ENCODE measurements at places on chromosomes 11 and 22.

GRCh38 chr11:39236916-39237315, 2222.5 kb downstream of the LRRC4C start:
- no peak for DNase-seq

DNA sequence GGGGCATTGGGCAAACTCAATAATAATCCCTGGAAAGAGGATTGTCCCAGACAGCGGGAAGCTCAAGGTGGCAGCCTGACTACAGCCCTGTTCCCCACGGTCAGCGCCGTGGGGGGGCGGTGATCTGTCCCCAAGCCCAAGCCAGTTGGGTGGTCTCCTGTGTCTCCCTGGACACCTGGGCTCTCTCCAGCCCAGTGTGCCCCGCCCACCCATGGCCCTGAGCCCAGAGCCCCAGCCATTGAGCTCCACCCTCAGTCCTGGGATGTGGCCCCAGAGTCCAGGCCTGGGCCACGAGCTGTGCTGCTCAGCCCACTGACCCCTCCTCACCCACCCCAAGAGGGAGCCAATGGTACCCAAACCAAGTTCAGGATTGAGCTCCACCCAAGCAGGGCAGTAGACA, 27.9 kb upstream of the PDE2A start:
- no peak for DNase-seq

GRCh38 chr11:117458275-117459122, 130.8 kb downstream of the CEP164 start:
- DNase-seq, result no peak

- no peak for DNase-seq
Observed at GRCh38 chr11:95563859-95564258, 225.7 kb downstream of the FAM76B start.

GRCh38 chr22:41505511-41506220, 36.7 kb downstream of the ACO2 start:
- DNase-seq, result no peak

DNA sequence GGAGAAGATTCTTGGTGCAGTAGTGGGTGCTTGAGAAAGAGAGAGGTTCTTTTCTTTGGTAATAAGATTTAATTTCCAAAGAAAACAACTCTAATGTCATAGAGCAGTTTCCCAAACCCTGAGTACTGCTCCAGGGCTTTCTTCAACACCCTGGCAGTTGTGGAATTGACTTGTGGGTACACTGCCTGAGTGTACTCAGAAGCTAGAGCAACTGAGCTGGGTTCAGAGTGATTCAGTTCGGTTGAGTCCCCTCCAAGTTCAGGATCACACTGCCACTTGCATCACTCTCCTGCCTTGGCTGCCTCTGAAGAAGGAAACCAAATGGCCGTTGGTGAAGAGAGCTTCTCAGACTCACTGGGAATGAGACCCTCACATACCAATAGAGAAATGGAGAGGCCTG, 5.3 kb downstream of the DMC1 start:
- no peak for DNase-seq

DNA sequence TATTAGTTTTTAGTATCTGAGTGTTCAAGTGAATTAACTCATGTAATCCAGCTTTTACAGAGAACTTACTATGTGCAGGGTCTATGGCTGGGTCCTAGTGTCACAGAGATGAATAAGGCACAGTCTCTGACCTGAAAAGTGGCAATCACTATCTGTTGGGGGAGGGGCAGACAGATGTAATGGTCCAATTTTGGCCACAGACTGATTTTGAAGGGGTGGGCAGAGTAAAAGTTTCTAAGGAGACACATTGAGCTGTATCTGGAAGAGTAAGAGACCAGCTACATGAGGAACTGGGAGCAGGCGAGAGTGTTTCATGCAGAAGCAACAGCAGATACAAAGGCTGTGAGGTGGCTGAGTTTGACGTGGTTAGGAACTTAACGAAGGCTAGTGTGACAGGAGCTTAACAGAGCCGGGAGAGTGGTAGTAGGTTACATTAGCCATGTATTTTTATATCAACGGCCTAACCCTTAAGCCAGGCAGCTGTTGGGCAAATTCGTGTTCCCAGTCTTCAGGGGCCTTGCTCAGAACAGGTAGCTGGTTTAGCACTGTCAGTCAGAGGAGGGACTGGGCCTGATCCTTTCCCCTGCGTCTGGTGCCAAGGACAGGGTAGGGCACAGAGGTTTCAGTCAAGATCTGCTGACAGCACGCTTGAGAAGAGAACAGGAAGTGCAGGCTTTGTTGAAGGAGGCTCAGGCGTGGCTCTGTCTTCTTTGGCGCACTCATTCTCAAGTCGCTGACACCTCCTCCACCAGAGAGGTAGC, 1.4 kb upstream of the STIM1 start:
- peak; percentile 81 for DNase-seq

GRCh38 chr22:22932512-22932941, 44.9 kb downstream of the IGLL5 start:
- no peak for DNase-seq

- DNase-seq, result no peak
Observed at GRCh38 chr11:63371396-63371795, 1.8 kb downstream of the SLC22A9 start.

- DNase-seq, result no peak
Observed at GRCh38 chr11:112590764-112591163, 330.1 kb upstream of the PLET1 start.

- DNase-seq, result no peak
Observed at GRCh38 chr11:83057721-83058120, 14.0 kb downstream of the RAB30 start.

DNA sequence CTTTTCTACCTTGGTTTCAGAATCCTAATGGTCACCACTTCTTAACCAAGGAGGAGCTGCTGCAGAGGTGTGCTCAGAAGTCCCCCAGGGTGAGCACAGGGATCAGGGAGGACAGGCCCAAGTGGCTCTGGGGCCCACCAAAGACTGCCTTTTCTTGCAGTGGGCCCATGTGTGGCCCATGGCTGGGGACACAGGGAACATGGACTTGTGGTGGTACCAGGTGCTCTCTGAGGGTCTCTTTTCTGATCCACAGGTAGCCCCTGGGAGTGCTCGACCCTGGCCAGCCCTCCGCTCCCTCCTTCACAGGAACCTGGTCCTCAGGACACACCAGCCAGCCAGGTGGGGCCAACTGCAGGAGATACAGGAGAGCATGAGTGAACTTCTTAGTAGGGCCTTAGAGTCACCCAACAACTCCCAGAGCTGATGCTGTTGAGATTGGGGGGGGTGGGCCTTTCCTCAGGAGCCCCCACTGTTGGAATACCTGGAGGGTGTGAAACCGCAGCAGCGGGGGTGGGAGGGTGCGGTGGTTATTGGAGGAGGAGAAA, 2.0 kb downstream of the MUS81 start:
- no peak for DNase-seq

DNA sequence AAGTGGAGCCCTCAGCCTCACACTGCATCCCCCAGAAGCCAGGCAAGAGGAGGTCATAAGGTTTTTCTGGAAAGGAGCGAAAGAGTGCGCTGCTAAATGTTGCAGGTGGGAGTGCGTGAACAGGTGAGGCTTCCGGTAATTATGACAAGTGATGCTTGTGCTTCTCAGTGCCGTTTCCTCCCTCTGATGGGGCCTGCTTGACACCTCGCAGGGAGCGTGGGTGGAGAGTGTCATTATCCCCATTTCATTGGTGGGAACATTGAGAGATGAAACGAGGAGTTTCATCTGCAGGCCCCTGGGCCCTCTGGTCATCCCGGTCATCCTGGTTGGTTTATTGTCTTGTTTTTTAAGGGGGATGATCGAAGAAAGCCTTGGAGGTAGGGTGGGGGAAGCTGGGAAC, 57.5 kb downstream of the BCR start:
- no peak for DNase-seq

- no peak for DNase-seq
Observed at GRCh38 chr11:92643827-92644226, 325.6 kb upstream of the MTNR1B start.

DNA sequence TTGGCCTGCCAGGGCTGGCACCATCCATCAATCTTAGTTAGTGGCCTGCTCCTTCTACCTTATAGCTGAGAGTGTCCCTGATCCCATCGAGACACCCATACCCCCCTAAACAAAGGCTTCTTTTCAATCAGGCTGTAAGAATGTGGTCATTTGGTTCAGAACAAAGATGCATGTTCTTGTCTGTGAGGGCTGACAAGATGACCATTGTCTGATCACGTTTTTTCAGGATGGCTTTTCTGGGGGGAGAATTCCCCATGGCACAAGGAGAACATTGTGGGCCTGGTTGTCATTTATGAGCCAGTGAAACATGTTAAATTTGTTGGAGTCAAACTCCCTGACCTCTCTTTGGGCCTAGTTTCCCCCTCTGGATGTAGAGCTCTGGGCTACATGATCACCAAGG, 160.4 kb downstream of the INSC start:
- no peak for DNase-seq

DNA sequence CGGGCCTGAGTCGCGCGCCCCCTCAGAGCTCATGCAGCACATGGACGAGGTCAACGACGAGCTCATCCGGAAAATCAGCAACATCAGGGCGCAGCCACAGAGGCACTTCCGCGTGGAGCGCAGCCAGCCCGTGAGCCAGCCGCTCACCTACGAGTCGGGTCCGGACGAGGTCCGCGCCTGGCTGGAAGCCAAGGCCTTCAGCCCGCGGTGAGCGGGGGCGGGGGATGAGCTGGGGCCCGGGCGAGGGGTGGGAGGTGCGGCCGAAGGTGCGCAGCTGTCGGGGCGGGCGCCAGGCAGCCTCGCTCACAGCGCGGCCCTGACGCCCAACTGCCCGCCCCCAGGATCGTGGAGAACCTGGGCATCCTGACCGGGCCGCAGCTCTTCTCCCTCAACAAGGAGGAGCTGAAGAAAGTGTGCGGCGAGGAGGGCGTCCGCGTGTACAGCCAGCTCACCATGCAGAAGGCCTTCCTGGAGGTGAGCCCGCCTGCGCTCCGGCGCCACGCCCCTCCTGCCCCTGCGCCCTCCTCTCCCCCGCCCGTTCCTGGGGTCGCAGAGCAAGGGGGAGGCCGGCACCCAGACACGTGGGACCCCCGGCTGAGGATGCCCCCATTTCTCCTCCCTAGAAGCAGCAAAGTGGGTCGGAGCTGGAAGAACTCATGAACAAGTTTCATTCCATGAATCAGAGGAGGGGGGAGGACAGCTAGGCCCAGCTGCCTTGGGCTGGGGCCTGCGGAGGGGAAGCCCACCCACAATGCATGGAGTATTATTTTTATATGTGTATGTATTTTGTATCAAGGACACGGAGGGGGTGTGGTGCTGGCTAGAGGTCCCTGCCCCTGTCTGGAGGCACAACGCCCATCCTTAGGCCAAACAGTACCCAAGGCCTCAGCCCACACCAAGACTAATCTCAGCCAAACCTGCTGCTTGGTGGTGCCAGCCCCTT, 20.5 kb downstream of the EPS8L2 start:
- DNase-seq, result peak; percentile 66

GRCh38 chr11:117179048-117179999, 781 bp downstream of the SIDT2 start:
- DNase-seq, result peak; percentile 63

GRCh38 chr11:96200243-96200642, 142.8 kb downstream of the MAML2 start:
- DNase-seq, result no peak

Measured in activated CD4-positive, alpha-beta memory T cell treated with anti-CD3 and anti-CD28 coated beads, Interleukin-2, amount 10 ng/mL, durations not matched to agents 7 days and 5 days (primary cell).